ENCODE measurements at places on chromosomes 13 and 19.

DNA sequence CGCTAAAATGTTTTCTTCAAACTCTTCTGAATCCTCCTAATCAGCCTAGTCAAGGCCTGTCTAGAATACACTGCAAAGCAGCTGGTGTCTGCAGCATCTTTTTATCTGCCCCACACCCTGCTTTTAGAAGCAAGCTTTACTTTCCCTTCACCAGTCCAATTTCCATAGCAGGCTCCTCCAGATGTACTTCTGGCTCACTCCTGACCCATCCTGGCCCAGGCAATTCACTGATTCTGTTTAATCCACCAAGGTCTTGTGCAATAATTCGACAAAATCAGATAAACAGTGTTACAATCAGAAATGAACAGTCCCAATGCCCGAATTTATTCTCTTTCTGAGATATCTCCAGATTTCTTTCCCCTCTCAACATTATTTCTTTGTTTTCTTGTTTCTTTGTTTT is 415.2 kb upstream of the SGCG start:
- no peak for DNase-seq

- no peak for DNase-seq
Measured at GRCh38 chr13:43266936-43267615, 243.7 kb downstream of the DNAJC15 start.

DNA sequence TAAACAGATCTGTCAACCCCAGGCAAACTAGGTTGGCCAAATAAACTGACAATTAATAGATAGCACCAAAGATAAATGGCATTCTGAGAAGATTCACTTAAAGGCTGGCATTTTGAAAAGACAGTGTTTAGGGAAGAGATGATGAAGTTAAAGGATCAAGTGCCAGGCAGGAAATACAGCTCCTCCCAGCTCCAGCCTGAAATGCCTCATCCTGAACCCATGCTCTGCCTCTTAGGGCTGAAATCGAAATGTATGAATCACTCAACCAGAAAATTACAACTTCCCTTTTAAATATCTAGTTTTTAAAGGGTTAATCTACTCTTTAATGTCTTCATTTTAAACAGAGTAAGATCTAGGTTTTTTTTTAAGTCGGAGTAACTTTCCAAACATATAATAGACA is 171.2 kb upstream of the UBL3 start:
- no peak for DNase-seq

DNA sequence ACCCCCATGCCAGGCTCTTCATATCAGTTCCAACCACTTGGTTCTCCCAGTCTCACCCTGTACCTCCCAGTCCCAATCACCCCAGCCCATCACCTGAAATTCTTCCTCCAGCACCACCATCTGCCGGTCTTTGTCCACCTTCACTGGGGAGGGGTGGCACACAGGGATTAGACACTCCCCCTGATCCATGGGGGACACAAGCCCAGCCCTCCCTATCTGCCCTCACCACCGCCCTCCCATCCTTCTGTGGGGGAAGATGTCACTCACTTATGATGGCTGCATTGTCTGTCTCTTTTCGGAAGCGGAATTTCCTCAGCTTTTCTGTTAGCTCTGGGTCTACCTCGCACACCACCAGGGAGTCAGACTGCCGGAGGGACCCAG is 685 bp downstream of the GMFG start:
- DNase-seq, result no peak

GRCh38 chr13:102930566-102930965 is 84.7 kb downstream of the ERCC5 start:
- no peak for DNase-seq

- no peak for DNase-seq
Measured at GRCh38 chr19:4533835-4534424, 1.1 kb downstream of the PLIN5 start.

DNA sequence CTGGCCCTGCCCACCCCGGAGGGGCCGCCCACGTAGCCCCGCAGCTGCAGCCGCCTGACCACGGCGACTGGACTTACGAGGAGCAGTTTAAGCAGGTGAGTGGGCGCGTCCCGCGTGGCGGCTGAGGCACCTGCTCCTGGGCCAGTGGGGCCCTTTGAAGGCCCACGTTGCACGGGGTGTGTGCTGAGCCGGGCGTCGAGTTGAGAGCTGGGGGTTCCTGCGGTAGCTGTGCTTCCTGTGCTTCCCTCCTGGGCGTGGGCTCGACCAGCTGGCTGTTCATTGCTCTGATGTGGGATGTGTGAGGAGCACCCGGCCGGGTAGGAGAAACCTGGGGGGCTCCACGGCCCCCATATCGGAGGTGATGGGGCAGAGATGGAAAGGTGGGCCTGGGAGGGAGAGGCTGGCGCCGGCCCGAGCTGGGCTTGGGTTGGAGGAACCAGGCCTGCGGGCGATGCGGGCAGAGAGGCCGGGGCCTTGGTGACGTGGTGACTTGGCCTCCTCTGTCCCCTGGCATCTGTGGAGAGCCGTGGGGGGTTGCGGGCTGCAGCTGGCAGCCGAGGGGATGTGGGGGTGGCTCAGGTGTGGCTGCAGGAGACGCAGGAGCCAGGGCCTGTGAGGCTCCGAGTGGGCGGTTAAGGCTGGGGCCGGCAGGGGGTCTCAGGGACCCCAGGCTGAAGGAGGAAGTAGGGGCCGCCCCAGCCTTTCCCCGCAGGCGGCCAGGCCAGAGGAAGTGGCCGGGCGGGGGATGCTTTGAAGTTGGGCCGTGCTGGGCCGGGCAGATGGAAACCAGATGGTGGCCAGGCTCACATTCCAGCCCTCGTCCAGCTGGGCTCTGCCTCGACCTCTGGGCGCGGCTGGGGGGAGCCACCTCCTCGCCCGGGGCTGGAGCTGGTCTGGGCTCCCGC is 7.1 kb downstream of the ARID3A start:
- DNase-seq, result no peak

DNA sequence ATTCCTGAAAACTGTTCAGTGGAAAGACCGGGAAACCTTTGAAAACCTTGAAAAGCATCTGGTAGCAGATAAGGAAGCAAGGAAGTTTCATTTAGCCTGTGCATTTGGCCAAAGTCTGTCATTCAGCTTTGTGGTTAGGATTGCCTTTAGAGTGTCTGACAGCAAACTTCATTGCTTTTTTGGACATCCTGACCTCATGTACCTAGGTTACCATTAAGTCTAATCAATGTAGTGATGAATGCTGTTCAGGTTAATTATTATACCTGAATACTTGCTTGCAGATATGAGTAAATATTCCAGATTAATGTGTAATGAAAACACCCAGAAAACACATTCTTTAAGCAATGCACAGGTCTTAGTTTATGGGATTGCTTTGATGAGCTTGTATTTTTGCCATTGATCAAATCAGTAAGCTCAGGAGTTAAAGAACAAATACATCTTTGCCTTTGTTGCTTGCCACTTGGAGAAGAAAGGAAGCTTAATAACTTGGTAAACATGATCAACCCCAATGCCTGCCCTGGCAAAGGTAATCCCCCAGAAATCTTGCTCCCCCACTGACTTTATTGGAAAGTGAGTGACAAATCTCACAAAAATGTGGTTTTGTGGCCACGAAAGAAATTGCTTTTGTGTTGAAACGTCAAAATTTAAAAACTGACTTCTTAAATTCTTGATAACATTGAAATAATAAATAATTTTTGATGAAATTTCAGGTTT is 87.4 kb downstream of the SLC15A1 start:
- no peak for DNase-seq

- DNase-seq, result no peak
Measured at GRCh38 chr13:21318891-21319532, 140.1 kb downstream of the ZDHHC20 start.

GRCh38 chr13:41905600-41906254 is 55.2 kb downstream of the VWA8 start:
- peak; percentile 9 for DNase-seq

DNA sequence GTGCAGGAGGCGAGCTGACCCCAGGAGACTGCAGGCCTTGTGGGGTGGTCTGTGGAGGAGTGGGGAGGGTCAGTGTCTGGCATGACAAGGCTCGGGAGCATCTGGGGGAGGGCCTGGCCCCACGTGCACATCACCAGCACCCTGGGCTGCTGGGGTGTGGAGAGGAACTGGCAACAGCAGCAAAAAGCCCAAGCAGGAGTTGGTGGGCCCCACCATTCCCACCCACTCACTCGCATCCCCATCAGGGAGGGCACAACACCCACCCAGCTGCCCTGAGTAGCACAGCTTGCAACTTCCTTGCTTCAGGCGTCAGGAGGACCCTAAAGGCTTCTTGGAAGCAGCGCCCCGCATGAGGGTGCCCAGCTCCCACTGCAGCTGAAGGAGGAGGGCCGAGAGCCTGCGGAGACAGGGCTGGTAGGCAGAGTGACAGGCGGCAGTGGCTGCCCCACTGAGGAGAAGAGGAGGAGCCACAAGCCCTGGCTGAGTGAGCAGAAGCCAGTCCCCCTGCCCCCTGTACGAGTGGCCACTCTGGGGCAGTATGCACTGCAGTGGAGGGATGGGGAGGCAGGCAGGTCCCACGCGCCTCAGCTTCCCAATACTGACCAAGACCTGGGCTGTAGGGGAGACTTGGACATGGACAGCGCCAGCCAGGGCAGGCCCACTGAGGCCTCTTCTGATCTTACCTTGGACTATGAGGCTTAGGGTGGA is 26.5 kb downstream of the ELL start:
- DNase-seq, result no peak

DNA sequence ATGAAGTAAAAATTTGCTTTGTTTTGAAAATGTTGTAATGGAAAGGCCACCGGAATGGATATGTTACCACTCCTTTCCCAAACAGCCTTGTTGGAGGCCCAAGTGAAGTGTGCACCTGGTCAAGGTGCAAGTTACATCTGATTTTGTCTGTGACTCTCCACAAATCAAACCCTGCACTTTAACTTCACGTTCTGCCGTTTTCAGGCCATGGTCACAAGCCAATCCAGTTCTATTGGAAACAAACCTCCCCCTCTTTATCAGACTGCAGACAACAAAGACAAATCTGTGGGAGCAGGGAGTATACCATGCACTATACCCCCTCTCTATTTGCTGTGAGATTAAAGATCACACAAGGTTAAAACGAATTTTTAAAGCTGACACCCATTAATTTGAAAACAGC is 155.6 kb upstream of the RFC3 start:
- no peak for DNase-seq

GRCh38 chr13:95677564-95678266 is 776 bp downstream of the DNAJC3 start:
- no peak for DNase-seq

DNA sequence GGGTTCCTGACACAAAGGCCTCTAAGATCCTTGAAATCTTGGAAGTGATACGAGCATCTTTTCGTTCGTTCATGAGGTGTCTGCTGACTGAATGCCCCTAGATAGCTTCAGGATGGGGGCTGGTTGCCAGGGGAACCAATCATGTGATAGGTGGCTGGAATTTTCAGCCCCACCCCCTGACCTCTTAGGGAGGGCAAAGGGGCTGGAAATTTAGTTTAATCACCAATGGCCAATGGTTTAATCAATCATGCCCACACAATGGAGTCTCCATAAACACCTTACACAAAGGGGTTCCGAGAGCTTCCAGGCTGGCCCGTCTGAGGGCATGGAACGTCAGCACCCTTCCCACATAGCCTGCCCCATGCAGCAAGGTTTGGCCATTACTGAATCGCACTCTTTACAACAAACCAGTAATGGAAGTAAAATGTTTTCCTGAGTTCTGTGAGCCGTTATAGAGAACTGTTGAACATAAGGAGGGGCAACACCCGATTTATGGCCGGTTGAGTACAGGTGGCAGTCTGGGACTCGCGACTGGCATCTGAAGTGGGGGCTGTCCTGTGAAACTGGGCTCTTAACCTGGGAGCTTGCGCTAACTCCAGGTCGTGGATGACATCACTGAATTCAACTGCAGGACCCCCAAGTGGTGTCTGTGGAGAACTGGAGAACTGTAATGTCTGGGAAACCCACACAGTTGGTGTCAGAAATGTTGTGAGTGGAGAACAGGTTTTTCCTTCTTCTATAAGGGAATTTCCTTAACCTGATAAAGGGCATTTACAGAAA is 25.6 kb downstream of the MLLT1 start:
- DNase-seq, result no peak

DNA sequence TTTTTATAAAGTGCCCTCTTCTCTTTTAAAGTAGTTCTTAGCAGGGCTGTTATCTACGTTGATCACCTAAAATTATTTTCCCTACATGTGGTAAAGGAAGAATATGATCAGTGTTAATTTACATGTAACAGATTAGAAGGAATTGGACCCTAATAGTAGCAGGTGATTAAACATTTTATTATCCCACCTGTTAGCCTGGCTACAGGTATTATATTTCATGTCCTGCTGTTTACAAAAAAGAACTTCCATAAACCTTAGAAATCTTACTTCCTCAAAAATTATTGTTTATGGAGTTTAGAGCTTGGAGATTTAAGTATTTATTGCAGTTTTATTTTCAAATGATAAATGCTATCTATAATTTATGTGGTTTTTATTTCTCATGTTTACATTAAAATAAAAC is 1226.7 kb downstream of the UQCRFS1 start:
- no peak for DNase-seq

DNA sequence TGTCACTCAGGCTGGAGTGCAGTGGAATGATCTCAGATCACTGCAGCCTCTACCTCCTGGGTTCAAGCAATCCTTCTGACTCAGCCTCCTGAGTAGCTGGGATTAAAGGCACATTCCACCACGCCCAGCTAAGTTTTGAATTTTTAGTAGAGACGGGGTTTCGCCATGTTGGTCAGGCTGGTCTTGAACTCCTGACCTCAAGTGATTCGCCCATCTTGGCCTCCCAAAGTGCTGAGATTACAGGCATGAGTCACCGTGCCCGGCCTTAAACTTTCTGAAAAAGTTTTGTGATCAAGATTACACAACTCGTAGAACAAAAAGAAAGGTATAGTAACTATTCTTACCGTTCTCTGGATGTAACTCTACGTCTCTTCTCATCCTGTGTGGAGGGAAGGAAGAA is 21.2 kb downstream of the DNMT1 start:
- DNase-seq, result no peak

- DNase-seq, result no peak
Measured at GRCh38 chr13:113059891-113060290, 45.7 kb upstream of the F7 start.

DNA sequence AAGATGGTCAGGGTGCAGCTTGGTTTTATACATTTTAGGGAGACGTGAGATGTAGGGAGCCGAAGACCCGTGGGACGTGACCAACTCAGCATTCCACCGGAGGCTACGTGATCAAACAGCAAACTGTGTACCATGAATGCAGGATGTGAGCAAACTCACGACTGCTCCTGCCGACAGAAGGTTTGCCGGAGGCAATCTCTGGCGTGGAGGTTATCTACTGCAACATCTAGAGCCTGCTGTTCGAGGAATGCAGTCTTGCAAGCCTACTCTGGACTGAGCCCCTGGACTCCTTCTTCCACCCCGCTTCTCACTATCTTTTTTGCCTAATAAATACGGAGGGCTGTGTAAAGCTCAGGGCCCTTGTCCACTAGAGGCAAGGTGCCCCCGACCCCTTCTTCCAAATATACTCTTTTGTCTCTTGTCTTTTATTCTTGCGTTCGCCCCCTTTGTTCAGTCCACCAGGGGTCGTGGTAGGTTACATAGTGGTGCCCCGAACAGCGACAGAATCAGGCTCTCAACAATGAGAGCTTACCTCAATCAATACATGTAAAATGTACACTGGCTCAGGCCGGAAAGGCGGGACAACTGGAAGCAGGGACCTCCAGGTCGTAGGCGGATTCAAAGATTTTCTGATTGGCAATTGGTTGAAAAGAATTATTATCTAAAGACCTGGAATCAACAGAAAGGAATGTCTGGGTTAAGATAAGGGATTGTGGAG is 8.9 kb upstream of the OR1I1 start:
- no peak for DNase-seq

- DNase-seq, result no peak
Measured at GRCh38 chr13:37944869-37945442, 75.4 kb upstream of the TRPC4 start.

Measured in NCI-H446 (cell line).